Activated naive CD8-positive, alpha-beta T cell treated with anti-CD3 and anti-CD28 coated beads, Interleukin-2, amount 50 U/mL, for 24 hours (primary cell): ENCODE measurements at places on chromosomes 3 and 15.

DNA sequence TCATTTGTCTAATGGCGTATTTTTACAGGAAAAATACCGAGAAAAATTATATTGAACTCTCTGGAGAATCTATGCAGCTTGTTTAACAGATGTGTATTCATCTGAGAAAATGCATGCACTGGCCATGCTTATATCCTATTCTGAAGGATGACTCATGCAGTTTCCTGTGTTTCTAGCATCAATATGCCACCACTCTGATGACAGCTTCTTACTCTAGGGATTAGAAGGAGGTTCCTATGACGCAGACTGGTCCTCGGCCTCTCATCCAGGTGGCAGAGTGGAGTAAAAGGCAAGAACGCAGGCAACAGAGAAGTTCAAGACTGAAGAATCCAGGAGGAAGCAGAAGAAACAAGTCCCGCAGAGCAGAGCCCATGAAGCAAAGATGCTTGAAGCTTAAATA is 910.0 kb upstream of the ROBO1 start:
- H3K27me3 ChIP-seq: no peaks in the 10 kb centered on the region
- H3K36me3 ChIP-seq: no peaks in the 10 kb centered on the region
- no peak for DNase-seq

GRCh38 chr3:42032693-42033349 is 58.3 kb upstream of the TRAK1 start:
- no peak overlapping the region for H3K27ac ChIP-seq
- H3K4me3 ChIP-seq: no peak overlapping the region
- H3K27me3 ChIP-seq: no peaks in the 10 kb centered on the region
- DNase-seq: no peak
- H3K4me1 ChIP-seq: peaks cover 50% of the 10 kb centered on the region
- H3K36me3 ChIP-seq: peaks cover 22% of the 10 kb centered on the region

- no peak for DNase-seq
- peak overlapping the region; percentile 49 for H3K27ac ChIP-seq
- H3K36me3 ChIP-seq: peaks cover 59% of the 10 kb centered on the region
- H3K4me1 ChIP-seq: peaks cover 2% of the 10 kb centered on the region
- H3K27me3 ChIP-seq: no peaks in the 10 kb centered on the region
- H3K4me3 ChIP-seq: no peak overlapping the region
These were observed 40.3 kb downstream of the CTNNB1 start for GRCh38 chr3:41239587-41239986.

DNA sequence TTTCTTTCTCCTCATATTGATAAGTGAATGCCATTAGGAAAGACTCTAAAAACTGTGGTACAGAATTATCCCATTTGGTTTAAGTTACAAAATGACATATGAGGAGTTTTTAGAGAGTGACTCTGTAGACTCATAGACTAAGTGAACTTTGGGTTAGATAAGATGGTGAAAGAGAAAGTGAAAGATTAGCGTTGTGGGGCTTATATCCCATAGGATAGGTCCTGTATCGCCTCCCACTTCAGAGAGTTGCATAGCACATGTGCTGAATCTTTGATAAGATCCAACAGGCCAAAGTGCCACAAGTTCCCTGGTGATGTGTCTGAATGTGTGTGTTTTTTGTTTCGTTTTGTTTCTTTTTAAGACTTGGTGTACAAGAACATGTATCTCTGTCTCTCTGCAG is 666.9 kb downstream of the MECOM start:
- no peaks in the 10 kb centered on the region for H3K27me3 ChIP-seq
- no peaks in the 10 kb centered on the region for H3K36me3 ChIP-seq
- no peaks in the 10 kb centered on the region for H3K4me1 ChIP-seq

- no peaks in the 10 kb centered on the region for H3K36me3 ChIP-seq
- no peaks in the 10 kb centered on the region for H3K4me1 ChIP-seq
- no peaks in the 10 kb centered on the region for H3K27me3 ChIP-seq
- no peak for DNase-seq
These were observed 351.2 kb downstream of the RAP2B start for GRCh38 chr3:153513236-153513635.

GRCh38 chr3:36372534-36372935 is 7.8 kb upstream of the STAC start:
- no peaks in the 10 kb centered on the region for H3K27me3 ChIP-seq
- no peaks in the 10 kb centered on the region for H3K36me3 ChIP-seq
- no peak overlapping the region for H3K27ac ChIP-seq
- no peaks in the 10 kb centered on the region for H3K4me1 ChIP-seq

DNA sequence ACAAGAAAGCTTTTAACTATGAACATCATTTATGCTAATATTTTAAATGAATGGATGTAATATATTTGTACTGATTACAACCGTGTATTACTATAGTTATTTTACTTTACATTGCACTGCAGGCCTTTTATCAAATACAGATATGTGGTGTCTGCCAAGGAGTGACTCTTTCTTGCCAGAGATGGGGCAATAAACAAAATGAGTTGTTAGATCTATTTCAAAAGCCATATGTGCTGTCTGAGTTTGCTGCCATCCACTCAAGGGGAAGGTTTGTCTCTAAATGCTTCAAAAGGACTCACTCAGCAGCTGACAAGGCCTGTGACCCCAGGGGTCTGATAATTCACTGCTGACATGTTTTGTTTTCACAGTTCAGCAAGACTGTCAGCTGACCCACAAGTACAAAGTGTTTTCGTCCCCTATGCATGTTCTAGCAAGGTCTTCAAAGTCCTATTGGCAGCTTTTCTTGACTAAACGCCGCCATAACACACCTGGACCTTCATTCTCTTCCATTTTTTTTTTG is 41.3 kb upstream of the ZBED2 start:
- no peaks in the 10 kb centered on the region for H3K27me3 ChIP-seq
- H3K4me3 ChIP-seq: no peak overlapping the region

GRCh38 chr15:90213122-90213817 is 12.1 kb downstream of the SEMA4B start:
- H3K27ac ChIP-seq: peak overlapping the region; percentile 65
- no peaks in the 10 kb centered on the region for H3K27me3 ChIP-seq

GRCh38 chr15:58755350-58755749 is 5.8 kb upstream of the ADAM10 start:
- no peak overlapping the region for H3K4me3 ChIP-seq
- DNase-seq: no peak
- peaks cover 6% of the 10 kb centered on the region for H3K4me1 ChIP-seq

DNA sequence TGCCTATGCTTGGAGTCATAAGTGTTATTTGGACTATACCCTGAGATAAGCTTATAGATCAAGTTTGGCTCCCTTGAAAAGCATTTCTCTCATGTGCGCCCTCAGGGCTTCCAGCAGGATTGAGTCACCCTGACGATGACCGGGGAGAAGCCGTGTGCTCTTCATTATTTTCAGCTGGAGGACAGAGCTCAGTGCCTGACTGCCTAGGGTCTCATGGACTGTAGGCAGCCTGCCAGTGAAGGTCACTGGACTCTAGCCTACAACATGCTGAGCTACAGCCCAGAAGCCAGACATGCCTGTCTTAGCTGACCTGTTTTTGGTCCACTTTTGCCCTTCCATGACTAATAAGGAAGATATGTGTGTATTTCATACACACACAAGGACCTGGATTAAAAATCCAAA is 31.6 kb upstream of the NUDT16 start:
- H3K36me3 ChIP-seq: no peaks in the 10 kb centered on the region
- H3K4me1 ChIP-seq: no peaks in the 10 kb centered on the region
- H3K27ac ChIP-seq: no peak overlapping the region
- no peak overlapping the region for H3K4me3 ChIP-seq
- H3K27me3 ChIP-seq: no peaks in the 10 kb centered on the region
- no peak for DNase-seq

DNA sequence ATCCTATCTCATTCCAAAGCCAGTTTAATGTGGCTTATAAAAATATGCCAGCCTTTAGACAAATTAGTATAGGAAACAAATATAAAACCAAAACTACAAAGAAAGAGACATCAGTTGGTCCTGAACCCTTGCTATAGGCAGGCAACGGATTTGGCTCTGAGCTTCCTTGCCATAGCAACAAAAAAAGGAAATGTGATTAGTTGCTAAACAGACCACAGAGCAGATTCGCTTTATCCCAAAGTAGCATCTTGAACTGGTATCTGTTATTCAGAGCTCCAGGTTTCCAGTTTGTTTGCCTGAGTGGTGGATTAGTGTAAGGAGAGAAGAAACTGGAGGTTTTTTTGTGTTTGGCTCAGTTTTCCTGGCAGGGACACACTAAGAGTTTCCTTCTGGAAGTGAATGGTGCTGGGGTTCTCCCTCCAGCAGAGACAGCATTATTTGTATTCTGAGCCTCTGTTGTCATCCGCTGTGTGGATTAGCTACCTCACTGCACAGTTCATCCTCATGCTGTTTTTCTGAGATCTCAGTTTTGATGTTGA is 44.1 kb downstream of the CHST2 start:
- H3K4me3 ChIP-seq: no peak overlapping the region
- H3K27me3 ChIP-seq: no peaks in the 10 kb centered on the region
- no peaks in the 10 kb centered on the region for H3K36me3 ChIP-seq
- peak overlapping the region; percentile 87 for H3K27ac ChIP-seq
- DNase-seq: no peak

GRCh38 chr15:55654561-55655031 is 66.5 kb upstream of the PYGO1 start:
- no peak overlapping the region for H3K27ac ChIP-seq
- H3K4me1 ChIP-seq: no peaks in the 10 kb centered on the region
- H3K36me3 ChIP-seq: no peaks in the 10 kb centered on the region
- DNase-seq: no peak
- H3K4me3 ChIP-seq: no peak overlapping the region

GRCh38 chr3:48682786-48683185 is 2.9 kb downstream of the NCKIPSD start:
- H3K4me1 ChIP-seq: peaks cover 19% of the 10 kb centered on the region
- H3K27me3 ChIP-seq: no peaks in the 10 kb centered on the region
- no peak overlapping the region for H3K4me3 ChIP-seq
- no peak for DNase-seq
- H3K36me3 ChIP-seq: peaks cover 21% of the 10 kb centered on the region

DNA sequence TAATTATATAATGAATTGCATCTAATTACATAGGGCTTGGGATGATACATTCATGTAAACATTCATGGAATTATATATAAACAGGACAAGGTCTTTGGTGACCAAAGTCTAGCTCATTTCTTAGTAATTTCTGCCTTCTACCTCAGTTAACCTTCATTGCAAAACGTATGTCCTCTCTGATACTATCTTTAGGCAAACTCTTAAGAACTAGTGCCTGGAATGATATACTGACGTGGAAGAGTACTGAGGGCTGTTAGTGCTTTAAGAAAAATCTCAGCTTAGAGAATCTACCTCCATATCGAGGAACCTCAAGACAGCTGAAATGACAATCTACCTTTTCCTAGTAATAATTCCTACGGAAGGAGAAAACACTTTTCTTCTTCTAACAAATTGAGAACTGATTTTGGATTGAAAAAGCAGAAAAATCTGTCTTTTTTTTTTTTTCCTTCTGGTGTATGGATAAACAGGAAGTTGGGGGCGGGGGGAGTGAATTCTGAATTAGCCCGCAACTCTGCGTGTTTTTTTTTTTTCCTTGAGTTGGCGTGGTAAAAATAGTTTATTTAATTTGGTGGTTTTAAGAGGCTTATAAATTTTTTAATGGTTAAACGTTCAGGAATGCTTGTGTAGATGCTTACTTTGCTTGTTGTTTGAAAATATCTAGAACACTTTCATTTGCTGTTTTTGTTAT is 43.2 kb downstream of the RARB start:
- H3K4me3 ChIP-seq: no peak overlapping the region
- no peaks in the 10 kb centered on the region for H3K36me3 ChIP-seq
- no peak for DNase-seq
- peaks cover 4% of the 10 kb centered on the region for H3K4me1 ChIP-seq

GRCh38 chr15:78763796-78764241 is 47.4 kb downstream of the ADAMTS7 start:
- no peak overlapping the region for H3K4me3 ChIP-seq
- H3K27ac ChIP-seq: no peak overlapping the region
- no peak for DNase-seq
- H3K4me1 ChIP-seq: peaks cover 33% of the 10 kb centered on the region
- no peaks in the 10 kb centered on the region for H3K36me3 ChIP-seq
- H3K27me3 ChIP-seq: no peaks in the 10 kb centered on the region

GRCh38 chr15:70494852-70495571 is 268.3 kb downstream of the UACA start:
- no peak overlapping the region for H3K27ac ChIP-seq
- peak; percentile 65 for DNase-seq
- peaks cover 58% of the 10 kb centered on the region for H3K4me1 ChIP-seq
- H3K27me3 ChIP-seq: peaks cover 38% of the 10 kb centered on the region
- no peak overlapping the region for H3K4me3 ChIP-seq

DNA sequence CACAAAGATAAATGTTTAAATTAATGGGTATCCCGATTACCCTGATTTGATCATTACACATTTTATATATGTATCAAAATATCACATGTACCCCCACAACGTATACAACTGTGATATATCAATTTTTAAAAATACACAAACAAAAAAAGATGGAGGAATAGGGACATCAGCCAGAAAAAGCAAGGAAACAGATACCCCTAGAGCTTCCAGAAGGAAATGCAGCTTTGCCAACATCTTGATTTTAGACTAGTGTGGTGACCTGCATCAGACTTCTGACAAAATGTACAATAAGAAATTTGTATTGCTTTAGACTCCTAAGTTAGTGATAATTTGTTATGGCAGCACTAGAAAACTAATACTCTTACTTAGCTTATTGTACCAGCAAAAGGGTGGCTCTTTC is 483.8 kb downstream of the TUSC7 start:
- H3K36me3 ChIP-seq: no peaks in the 10 kb centered on the region
- H3K27me3 ChIP-seq: no peaks in the 10 kb centered on the region
- no peak overlapping the region for H3K27ac ChIP-seq
- DNase-seq: no peak
- H3K4me3 ChIP-seq: no peak overlapping the region
- no peaks in the 10 kb centered on the region for H3K4me1 ChIP-seq

GRCh38 chr3:119571688-119572087 is 7.6 kb upstream of the ADPRH start:
- no peak overlapping the region for H3K4me3 ChIP-seq
- H3K4me1 ChIP-seq: peaks cover 7% of the 10 kb centered on the region
- peaks cover 15% of the 10 kb centered on the region for H3K27me3 ChIP-seq

GRCh38 chr3:39937315-39937714 is 127.9 kb downstream of the MYRIP start:
- H3K4me3 ChIP-seq: no peak overlapping the region
- DNase-seq: no peak
- H3K27me3 ChIP-seq: peaks cover 3% of the 10 kb centered on the region
- no peak overlapping the region for H3K27ac ChIP-seq
- no peaks in the 10 kb centered on the region for H3K4me1 ChIP-seq

GRCh38 chr15:89002281-89002761 is 85.9 kb upstream of the ABHD2 start:
- H3K4me1 ChIP-seq: peaks cover 5% of the 10 kb centered on the region
- no peak overlapping the region for H3K27ac ChIP-seq
- no peaks in the 10 kb centered on the region for H3K36me3 ChIP-seq
- no peak overlapping the region for H3K4me3 ChIP-seq

DNA sequence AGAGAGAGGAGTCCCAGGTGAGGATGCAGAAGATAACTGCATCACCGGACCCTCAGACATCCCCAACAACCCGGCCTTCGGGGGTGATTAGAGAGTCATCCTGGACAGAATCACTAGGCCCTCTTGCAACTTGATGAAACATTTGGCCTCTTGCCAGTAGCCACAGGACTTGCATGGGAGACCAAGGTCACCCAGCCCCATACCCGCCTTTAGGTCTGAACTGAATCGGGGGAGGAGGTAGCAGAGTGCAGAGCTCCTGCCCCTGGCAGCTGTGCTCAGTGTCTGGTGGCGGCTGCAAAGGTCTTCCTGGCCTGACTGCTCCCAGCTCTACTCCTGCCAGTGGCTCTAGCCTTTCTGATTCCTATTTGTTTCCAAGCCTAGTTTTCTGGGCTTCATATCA is 12.4 kb downstream of the PIF1 start:
- no peaks in the 10 kb centered on the region for H3K27me3 ChIP-seq
- no peaks in the 10 kb centered on the region for H3K36me3 ChIP-seq
- H3K4me3 ChIP-seq: no peak overlapping the region
- peaks cover 1% of the 10 kb centered on the region for H3K4me1 ChIP-seq
- no peak for DNase-seq
